Right forelimb (tissue), 1 donor: ENCODE measurements at places on chromosomes 1 and 21.

- peak; percentile 61 for DNase-seq
Measured at GRCh38 chr1:222454782-222455181, 93.1 kb downstream of the HHIPL2 start.

DNA sequence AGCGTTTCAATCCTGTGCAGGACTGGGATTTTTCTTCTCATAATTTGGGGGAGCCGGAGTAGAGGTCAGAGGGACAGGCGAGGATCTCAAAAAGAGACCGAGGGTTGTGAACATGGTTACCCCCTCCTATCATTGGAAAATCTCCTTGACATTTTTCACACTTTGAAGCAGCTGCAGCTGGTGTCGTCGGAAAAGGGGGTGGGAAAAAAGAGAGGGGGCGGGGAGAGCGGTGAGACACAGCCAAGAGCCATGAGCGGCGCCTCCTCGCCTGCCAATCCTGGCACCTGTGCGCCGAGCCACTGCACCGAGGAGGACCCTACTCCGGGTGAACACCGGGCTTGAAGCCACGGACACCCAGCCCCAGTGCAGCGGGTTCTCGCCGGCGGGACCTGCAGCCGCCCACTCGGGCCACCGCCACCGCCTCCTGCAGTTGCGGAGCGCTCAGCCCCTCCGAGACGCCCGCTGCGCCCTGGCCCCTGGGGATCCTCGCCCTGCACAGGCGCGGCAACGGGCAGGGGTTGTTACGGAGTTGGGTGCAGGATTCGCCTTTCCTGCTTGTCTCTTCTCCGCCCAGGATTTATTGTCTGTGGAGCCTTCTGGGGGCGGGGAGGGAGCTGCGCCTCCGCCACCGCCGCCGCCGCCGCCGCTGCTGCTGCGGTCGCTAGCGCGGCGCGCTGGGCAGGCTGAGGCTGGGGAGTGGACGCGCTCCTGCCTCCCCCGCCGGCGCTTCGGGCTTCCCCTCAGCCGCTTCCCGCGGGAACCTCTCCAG is at the start of gene LRRC7:
Gene LRRC7, plus strand, starts transcription at position 271 of the 769 bp plus-strand sequence. CDS start 718 bp downstream, outside the sequence.
- peak; percentile 67 for DNase-seq

DNA sequence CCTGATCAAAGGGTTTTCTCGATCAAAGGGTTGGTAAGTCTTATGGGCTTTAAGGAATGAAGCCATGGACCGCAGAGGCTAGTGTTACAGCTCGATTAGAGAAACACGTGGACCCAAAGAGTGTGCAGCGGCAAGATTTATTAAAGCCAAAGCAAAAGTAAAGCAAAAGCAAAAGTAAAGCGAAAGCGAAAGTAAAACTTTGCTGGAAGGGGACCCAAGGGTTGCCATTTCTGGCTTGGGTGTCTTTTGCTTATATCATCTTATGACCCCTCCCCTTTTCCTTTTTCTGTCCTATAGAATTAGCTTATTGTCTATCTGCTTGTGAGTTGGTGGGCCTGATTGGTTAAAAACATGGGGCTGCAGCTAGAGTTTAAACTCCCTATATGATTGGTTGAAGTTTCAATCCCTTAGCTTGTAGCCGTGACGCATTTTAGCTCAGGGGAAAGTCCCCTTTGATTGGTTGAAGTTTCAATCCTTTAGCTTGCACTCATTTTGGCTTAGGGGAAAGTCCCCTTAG is 957.0 kb downstream of the AMY1C start:
- no peak for DNase-seq

DNA sequence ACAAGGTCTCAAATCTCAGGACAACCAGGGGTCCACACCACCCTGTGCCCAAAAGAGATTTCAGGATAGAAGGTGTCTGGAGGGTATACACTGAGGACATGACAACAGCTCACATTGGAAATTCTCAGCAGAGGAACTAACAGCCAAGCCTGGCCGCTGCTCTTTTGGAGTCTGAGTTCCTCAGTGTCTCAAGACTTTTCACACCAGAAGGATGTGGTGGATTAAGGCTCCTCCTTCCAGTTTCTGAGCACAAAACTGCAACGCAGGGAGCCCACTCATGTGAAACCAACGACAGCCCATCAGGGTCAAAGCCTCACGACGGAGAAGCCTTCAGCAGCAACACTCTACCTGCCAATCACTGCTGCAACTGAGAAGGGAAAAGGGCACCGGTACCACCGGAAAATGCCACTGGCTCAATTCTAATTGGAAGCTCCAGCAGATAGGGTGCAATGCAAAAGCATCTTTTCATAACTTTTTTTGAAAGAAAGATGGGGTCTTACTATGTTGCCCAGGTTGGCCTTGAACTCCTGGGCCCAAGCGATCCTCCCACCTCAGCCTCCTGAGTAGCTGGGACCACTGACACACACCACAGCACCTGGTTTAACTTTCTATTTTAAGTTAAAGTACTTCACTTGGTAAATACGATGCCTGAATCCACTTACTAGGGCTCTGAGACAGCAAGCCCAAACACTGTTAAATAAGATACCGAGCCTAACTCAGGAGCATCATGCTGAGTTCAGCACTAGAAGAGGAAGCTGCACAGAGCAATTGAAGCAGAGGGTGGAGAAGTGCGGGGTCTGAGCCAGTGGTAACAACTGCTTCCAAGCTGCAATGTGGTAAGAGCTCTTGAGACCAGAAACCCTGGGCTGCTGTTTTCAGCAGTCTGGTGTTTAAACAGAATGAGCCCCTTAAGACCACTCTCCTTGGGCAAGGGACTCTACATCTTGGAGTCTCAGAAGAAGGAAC is 7.8 kb downstream of the CAPZB start:
- DNase-seq: no peak

DNA sequence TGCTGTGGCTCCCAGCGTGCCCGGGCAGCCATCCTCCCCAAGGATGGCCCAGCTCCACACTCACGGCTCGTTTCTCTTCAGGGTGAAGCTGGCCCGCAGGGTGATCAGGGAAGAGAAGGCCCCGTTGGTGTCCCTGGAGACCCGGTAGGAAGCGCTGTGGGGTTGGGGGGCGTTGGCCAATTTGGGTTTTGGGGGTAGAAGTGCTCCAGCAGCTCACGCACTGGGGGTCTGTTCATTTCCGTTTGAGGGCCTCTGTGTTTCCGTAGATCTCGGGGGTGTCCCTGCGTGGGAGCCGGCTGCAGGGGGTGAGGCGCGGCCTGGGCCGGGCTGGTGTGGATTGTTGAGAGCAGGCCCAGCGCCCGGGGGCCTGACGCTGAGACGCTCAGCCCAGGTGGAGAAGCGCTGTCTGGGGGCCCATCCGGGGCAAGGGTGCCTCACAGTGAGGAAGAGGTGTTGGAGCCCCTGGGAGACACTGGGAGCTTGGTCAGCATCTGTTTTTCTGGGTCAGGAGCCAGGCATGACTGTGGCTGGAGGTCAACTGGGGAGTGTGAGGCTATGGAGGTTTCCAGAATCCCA is 12.6 kb downstream of the COL6A1 start:
- DNase-seq: peak; percentile 44

- DNase-seq: no peak
Measured at GRCh38 chr1:7159116-7159781, 374.0 kb downstream of the CAMTA1 start.

DNA sequence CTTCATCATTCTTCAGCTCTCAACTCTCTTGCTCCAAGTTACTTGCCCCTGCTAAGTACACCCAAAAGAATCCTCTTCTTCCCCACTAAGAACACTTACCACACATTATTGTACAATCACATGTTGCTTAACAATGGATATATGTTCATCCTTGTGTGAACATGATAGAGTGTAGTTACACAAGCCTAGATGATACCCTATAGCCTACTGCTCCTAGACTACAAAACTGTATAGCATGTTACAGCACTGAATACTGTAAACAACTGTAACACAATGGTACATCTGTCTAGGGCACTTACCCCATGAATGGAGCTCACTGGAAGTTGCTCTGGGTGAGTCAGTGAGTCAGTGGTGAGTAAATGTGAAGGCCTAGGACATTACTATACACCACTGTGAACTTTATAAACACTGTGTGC is 77.4 kb downstream of the RERE start:
- DNase-seq: no peak

GRCh38 chr21:31658053-31658452 is 1.4 kb upstream of the SOD1 start:
- DNase-seq: no peak

- DNase-seq: no peak
Measured at GRCh38 chr1:204889681-204890383, 19.2 kb downstream of the NFASC start.

DNA sequence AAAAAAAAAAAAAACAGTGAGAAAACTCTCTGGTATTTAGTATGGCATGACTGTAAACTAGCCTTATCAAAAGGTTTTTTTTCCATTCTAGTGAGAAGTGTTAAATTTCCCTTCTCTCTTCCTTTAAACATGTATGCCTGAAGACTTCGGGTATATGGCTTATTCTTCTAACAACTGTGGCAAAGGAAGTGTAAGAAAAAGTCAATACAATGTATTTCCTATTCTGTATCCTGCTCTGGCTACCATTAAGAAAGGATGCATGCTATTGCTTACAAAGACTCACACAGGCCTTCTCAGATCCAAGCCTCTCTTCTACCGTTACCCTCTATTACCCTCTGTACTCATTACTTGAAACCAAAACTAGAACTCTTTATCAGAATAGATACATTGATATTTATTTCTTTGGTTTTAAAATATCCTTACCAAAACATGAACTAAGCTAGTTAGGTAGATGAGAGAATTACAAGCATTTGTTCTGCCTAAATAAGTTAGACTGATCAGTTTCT is 8.4 kb downstream of the CEPT1 start:
- DNase-seq: no peak

DNA sequence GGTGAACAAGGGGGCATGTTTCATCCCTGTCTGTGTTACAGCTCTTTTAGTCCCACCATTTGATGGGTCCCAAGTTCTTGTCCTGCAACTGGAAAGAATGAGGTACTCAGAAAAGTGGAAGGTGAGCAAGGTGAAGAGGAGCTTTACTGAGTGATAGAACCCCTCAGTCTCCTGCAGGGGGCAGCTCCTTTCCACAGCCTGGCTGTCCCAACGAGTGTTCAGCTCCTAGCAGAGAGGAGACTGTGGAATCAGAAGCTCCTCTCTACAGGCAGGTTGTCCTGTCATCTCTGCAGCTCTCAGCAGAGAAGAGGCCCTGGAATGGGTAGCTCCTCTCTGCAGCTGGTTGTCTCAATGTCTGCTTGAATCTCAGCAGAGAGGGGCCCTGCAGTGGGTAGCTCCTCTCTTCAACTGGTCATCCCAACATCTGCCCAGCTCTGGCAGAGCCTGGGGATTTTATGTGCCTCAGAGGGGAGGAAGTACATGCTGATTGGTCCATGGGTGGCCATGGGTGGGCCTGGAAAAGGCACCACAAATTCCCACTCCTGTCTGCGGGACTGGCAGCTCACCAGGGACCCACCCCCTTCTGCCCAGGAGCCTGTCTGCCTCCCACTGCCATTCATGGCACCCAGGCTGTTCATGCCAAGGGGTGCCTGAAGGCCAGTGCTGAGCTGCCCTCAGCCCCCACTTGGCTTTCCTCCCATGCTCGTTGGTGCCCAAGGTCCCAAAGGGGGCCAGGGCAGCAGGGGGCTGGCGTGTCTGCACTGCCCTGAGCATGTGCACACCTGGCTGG is 25.7 kb downstream of the LDLRAD1 start:
- DNase-seq: no peak

DNA sequence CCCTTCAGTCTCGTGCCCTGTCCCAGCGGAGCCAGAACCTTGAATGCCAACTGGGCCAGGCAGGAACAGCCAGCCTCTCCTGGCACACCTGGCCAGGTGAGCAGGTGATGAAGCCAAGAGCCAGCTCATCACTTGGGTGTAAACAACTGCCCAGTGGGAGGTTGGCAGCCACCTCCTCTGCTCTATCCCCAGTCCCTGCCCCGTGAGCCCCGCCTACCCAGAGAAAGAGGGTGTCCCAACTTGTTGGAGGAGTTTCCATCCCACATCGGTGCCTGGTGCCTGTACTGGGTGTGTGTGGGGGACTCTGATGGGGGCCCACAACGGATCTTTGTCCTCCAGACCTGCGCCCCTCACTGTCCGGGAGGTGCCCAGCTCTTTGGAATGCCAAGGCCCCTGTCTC is 17.8 kb upstream of the FAM131C start:
- DNase-seq: peak; percentile 10

DNA sequence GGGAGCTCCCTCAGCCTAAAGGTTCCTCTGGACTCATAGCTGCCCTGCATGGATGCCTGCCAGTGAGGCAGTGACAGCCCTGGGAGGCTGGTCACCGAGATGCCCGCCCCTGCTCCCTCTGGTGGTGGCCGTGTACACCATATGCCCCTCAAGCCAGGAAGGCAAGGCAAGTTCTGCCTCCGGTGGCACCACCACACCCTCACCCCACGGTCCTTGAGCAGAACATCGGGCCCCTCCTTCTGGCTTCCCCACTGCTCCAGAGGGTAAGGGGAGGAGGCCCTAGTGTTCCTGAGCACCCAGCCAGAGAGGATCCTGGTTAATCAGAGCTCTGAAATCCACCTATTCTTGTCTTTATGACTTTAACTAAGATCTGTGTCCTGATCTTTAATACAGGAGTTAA is 1.5 kb upstream of the S100A14 start:
- no peak for DNase-seq

- DNase-seq: no peak
Measured at GRCh38 chr1:26162220-26162709, 3.4 kb downstream of the FAM110D start.

DNA sequence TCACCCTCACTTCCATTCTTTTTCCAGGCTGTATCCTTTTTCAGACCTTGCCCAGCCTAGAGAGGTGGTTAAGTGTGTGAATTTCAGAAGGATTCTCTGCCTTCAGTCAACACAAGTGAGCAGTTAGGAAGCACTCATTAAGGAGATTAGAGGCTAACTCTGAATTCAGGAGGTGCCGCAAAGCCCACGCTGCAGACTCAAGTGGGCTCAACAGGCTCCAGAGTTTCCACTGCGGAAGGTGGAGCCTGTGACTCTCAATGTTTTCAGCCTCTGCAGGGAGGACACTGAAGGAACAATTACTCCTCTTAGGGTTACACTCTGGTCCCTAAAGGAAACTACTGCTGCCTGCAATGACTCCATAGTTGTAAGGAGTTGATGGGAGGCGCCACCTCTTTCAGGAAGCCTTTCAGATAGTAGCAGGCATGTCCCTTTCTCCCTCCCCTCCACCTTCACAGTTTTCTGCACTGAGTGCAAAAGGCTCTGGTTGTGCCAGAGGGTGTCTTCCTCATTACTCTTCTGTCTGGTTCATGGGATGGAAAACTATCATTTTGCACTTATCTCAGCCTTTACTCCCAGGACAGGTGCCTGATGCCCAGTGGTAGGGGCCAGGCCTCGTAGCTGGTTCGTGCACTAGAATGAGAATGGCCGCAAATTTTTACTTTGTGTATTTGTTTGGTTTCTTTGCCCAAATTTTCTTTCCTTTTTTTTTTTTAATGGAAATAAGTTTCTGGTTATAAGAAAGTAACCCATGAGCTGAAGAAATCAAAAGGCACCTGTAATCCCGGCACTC is 55.2 kb upstream of the SELENON start:
- no peak for DNase-seq

GRCh38 chr1:179313004-179313403 is 19.4 kb downstream of the SOAT1 start:
- DNase-seq: no peak

DNA sequence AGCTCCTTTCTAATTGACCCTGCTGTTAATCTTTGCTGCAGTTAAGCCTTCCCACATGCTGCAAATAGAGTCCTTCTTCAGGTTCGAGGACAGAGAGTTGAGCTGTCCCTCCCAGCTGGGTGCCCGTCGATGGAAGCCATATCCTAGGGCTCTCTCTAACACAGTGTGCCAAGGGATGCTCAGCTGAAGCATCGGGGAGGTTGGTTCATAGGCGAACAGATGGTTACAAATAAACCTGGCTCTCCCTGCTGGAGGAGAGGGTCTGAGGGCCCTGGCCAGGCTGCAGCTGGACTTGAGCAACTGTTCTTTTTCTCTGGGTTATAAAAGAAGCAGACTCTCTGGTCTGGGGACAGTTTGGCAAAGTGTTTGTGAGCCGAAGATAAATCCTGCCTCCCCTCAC is 120.3 kb upstream of the C8B start:
- no peak for DNase-seq

GRCh38 chr1:105137543-105138457 is 1388.1 kb downstream of the AMY1C start:
- no peak for DNase-seq
